ENCODE measurements at places on chromosomes 6 and 20.

DNA sequence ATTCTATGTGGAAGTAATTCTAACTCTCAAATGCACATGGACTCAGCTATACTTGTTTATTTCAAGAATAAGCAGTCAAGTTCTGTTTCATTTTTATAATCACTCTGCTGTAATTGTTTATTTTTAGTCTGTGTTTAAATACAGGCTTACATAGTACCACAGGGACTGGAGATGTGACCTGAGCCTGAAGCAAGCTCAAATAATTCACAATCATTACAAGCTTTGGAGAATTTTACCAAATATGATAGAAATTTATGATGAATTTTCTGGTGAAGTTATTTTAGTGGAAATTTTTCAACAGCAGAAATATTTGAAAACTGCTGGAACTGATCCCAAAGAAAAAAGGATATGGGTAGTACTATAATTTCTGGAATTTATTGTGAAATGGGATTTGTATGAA is 41.6 kb upstream of the DSE start:
- DNase-seq = no peak

- DNase-seq = no peak
Measured at GRCh38 chr6:3594201-3594600, 137.4 kb upstream of the SLC22A23 start.

DNA sequence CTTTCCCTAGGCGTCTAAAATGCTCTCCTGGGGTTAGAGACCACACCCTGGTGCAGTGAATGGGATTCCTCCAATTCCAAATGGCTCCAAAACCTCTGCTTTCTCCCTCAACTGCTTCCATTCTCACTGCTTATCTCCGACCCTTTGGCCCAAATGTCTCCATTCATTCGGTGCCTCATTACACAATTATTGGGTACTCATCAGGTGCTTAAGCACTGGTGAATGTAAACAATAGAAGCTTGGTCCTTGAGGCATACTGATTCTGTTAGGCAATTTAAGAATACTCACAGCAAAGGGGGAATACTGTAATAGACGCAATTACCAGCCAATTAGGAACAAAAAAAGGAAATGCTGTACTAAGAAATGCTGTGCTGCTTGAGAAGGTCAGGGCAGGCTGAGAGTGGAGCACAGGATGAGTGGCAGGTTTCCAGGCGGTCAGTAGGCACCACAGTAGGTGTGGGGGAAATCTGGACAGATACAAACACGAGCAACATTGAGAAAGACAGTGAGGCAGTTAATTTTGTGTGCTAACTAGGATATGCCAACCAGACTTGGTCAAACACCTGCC is 23.0 kb downstream of the GMDS start:
- no peak for DNase-seq

DNA sequence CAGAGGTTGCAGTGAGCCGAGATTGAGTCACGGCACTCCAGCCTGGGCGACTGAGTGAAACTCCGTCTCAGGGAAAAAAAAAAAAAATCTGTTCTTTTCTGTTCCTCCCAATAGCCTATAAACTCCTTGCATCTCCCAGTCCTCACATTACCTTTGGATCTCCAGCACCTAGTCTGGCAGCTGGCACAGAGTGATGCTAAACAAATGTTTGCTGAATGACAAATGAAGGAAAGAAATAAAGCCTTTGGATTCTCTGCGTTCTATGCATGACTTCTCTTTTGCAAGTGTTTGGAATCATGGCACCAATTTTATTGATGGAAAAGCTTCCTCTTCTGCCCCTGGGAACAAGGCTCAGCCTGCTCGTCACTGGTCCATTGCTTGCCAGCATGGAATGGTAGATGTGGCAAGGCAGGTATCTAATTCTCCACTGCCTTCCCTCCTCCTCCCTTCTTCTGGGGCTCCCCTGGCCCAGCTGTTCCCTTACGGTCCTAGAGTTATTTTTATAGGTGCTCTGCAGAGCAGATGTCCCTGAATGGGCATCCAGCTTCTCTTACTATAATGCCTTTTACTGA is 53.6 kb upstream of the FYN start:
- no peak for DNase-seq

- DNase-seq = no peak
Measured at GRCh38 chr6:31922942-31923341, 4.6 kb upstream of the C2 start.

DNA sequence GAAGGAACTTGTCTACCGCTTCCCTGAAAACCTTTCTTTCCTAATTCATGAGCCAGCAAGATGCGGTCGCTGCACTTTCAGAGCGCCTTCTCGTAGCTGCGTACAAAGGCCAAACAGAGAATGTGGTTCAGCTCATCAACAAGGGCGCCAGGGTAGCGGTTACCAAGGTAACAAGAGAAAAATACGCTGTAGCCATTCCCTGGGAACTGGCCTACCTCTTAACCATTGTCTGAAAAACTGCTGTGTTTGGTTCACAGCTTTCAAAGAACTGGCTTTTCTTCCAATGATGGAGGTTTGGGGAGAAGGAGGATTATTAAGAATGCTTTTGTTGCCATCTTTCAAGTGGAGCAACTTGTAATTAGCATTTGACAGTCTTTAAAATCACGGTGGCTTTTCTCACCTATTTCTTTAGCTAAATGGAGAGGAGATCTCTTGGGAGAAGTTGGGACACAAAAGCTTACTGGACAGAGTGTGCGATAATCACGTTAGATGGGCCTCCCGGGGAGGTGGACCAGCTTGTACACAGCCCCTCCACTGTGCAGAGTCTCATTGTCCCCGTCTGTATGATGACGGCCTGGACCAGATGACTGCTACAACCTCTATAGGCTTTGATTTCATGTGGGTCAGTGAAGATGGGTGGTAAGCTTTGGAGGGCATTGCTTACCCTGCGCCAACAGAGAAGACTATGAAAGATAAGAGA is 71.5 kb downstream of the LYRM2 start:
- no peak for DNase-seq

DNA sequence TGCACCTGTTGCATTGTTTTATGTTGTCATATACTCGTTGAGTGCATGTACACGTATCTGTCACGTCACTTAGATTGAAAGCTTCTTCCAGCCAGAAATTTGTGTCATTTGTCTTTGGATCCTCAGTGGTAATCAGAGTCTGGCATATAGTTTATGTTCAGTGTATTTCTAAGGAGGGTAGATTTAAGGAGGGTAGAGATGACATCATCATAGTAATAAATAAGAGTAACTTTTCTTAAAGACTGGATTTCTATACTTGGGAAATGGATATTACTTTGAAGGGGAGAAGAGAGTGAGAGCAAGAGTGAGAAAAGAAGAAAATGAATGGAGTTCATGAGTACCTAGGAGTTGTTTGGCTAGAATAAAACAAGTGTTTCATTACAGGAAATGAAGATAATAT is 255.0 kb upstream of the SASH1 start:
- DNase-seq = no peak

- DNase-seq = no peak
Measured at GRCh38 chr20:16637797-16638196, 64.5 kb upstream of the KIF16B start.

DNA sequence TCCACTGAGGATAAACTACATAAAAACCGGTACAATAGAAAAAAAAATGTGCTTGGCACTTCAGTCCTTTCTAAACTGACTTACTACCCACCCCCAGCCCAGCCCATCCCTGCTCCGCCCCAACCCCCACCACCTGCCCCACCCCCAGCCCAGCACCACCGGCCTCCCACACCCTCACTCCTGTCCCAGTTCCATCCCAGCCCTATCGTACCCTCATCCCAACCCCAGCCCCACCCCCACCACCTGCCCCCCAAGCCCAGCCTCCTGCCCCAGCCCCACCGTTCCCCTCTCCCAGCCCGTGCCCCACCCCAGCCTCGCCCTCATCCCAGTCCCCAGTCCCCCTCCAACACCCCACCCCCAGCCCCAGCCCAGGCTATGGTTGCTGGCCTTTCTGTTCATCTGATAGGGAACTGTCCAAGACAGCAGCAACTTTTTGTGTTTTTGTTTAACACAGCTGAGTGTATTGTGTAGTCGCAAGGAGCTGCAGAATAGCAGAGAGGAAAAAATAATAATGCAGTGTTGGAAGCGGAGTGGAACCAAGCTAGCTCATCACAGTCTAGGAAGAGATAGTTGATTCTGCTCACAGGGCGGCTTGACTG is 61.9 kb downstream of the SASH1 start:
- DNase-seq = no peak

DNA sequence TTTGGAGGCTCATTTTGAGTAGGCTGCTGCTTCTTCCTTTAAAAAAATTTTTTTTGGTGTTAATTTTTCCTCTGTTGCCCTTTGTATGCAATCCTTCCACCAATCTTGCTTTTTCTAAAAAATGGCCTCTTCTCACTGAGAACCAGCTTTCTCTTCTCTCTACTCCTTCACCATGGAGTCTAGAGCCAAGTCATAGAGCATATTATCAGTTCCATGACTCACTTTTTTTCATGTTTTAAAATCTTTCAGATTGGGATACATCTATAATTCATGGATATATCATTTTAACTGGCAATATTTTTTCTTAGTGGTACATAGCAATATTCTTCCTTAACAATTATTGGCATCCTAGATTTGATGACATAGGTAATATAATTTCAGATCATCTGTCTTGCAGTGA is 62.7 kb downstream of the SLX4IP start:
- DNase-seq = no peak

DNA sequence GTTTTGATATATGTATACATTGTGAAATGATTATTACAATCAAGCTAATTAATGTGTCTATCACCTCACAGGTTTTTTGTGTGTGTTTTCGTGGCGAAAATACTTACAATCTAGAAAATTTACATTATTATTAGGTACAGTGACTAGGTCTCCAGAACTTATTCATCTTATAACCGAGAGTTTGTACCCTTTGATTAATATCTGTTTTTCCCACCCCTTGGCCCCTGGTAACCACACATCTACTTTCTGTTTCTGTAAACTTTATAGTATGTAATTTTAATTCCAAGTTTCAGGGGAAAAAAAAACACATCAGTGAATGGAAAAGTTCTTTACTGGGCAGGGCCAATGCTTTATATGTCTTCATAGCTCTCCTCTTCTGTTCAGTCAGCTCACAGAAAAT is 131.4 kb downstream of the LMBRD1 start:
- no peak for DNase-seq

DNA sequence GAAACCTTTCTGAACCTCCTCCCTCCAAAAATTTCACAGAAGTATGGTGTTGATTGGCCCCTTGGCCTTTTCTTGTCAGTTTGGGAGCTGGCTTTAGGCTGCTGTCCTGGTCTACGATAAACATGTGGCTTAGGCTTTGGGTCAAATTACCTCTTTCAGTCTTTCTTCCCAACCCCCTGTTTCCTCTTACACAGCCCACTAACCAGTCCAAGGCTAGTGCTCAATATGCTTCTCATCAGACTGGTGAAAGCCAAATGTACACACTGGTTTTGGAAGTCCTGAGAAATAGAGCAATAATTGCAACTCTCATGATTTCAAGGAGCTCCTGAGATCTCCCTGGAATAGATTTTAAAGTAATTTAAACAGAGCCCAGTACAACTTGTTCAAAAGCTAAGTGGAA is 933.7 kb upstream of the GJE1 start:
- DNase-seq = no peak

- DNase-seq = no peak
Measured at GRCh38 chr20:24672886-24673677, 203.7 kb downstream of the SYNDIG1 start.

- DNase-seq = no peak
Measured at GRCh38 chr6:35626401-35626800, 62.3 kb downstream of the FKBP5 start.

DNA sequence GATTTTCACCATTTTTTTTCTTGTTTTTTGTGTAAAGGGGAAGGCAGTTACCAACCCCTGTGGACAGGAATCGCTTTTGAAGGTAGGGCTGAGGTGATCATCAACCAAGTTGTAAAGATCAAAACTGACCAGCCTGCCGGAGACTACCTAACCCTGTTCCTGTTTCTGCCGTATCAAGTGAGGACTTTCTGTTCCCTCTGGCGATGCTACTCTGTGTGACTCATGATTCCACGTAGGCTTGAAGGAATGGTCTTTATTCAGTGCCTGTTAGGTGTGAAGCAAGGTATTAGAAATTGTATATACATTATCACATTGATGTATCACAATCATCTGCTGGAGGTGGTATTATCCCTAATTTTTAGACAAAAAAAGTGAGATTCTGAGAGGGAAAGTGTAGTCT is 161.3 kb downstream of the SOX4 start:
- no peak for DNase-seq

DNA sequence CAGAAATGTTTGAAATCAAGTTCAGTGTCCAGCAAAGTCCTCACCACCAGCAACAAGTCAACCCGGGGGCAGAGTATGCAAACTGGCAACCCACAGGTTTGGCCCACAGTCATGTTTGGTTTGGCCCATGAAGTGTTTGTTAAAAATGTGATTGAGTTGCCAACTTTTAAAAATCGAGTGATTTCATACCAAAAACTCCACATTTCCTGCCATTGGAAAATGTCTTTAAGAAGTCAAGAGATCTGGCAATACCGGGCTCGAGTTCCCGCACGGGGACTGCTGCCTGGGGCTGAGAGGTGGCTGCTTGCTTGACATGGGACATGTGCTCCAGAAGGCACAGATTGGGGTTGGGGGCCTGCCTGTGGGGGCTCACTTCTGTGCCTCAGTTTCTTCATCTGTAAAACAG is 36.1 kb downstream of the PREX1 start:
- DNase-seq = no peak

- DNase-seq = no peak
Measured at GRCh38 chr6:72533606-72534005, 88.3 kb upstream of the KCNQ5 start.

DNA sequence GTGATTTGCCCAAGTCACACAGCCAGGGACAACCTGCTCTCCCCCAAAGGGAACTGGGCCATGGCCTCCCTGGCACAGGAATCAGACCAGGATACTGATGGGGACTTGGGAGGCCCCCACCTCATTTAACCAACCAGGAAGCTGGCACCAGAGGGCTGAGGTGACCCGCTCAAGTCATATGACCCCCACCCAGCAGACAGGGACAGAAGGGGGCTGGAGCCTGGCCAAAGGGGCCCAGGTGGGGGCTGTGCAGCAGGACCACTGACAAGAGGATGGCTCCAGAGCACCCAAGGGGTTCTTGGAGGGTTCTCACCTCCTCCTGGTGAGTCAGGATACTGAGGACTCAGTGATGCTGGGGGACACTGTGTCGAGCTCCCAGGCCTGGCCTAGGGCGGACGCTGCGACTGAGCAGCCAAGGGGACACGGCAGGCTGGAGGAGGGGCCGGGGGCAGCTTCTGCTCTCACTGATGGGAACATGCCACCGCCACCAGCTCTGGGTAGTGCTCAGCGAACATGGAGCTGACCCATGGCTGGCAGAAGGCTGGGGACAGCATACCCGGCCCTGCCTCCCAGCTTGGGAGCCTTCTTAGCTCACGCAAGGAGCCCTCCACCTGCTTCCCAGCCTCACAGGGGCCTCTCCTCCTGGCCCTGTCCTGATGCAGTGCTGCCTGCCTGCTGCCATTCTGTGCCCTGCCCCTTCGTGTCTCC is 1.2 kb downstream of the CST7 start:
- no peak for DNase-seq

- DNase-seq = no peak
Measured at GRCh38 chr6:98942263-98942803, 5.4 kb downstream of the FBXL4 start.

- DNase-seq = no peak
Measured at GRCh38 chr20:58497076-58497641, 18.0 kb downstream of the APCDD1L start.

- DNase-seq = no peak
Measured at GRCh38 chr6:7324520-7324919, 11.5 kb upstream of the SSR1 start.

Measured in cortex of kidney (tissue), 1 donor.